ENCODE measurements at places on chromosomes 4 and X.

DNA sequence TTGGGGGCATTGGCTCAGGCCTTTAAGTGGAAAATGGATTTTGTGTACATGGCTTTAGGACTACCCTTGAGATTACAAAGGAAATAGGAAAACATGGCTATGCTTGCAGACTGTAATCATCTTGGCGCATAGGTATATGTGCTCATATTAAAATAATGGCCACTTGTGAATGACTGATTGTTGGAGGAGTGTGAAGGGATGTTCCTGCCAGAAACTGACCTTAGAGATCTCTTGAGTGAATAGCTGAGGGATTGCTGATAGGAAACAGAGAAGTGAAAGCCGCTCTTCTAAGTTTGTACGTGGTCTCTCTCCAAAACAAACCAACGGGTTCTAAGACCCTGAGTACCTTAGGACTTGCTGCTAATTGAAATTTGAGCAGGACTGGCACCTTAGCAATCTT lies 186.0 kb downstream of the MGST2 start:
- DNase-seq: no peak

DNA sequence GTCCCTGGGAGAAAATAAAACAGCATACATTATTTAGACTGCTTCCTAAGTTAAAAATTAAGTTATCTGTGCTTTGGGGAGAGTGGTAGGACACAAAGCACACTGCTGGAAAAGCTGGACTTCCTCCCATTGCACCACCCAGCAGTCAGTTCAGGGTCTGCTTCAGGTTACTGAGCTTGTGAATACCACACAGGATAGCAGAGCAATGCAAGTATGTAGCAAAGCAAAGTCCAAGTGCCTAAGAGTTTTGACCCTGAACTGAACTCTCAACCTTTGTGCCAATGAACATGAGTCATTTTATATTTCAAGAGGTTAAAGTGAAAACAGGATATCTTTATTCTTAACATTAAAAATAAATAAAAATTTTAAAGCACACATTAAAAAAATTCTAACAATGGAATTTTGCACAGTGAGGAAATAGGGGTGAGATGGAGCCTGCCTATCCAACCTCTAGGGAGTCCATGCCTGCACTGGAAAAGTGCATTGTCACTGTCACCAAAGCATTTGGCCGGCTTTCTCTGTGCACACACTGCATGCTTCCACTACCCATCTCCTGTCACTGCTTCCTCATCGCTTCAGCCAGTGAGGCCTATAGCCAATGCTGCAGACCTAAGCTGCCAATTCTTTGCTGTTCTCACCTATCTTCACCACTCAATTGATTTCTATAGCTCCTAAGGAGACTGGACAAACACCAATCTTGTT lies 50.9 kb downstream of the ABCG2 start:
- DNase-seq: no peak

DNA sequence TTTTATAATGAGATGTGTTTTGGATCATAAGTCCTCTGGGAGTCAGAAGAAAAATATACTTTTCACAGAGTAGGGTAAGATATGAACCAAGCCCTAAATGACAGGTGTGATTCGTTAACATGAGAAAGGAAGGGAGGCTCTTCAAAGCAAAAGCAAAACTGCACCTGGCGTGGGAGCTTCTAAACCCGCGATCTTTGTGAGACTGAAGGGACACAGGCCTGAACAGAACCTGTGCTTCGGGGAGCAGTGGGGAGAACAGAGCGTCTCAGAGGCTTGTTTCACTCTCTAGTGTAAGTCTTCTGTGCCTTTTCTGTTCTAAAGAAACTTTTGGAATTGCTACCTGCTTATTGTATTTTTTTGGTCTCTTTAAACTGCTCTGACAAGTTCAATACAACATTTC lies 30.2 kb upstream of the CYP4V2 start:
- no peak for DNase-seq

DNA sequence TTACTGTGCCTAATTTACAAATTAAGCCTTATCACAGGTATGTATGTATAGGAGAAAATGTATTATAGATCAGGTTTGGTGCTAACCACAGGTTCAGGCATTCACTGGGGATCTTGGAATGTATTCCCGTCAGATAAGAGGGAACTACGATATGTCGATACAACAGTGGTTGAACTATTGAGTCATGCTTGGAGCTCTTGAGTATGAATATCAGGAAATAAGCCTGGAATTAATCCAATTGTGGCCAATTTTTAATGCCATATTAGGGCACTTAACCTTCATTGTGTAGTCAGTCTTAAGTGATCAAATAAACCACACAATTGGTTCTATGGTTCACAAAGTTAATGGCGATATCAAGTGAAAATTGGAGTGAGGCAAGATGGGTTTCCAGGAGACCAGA lies 556.5 kb downstream of the IL1RAPL1 start:
- DNase-seq: no peak

DNA sequence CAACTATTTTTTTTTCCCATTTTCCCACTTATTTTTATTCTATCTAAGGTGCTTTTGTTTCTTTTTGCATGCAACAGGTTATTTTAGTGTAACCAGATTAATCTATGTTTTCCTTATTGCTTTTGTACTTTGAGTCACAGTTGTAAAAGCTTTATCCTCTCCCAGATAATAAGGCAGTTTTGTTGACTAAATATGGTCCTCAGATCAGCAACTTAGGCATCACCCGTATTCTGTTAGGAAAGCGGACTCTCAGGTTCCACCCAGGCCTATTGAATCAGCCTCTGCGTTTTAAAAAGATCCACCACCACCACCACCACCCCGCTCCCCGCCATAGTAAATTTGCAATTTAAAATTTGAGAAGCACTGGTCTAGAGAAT lies 58.6 kb upstream of the USP9X start:
- no peak for DNase-seq

- DNase-seq: no peak
Measured at GRCh38 chrX:141733371-141733770, 34.8 kb upstream of the SPANXD start.

GRCh38 chr4:2795300-2795892 lies 2.5 kb downstream of the SH3BP2 start:
- DNase-seq: no peak

GRCh38 chrX:48787505-48788443 lies 1.4 kb downstream of the GATA1 start:
- no peak for DNase-seq

- DNase-seq: no peak
Measured at GRCh38 chr4:68216501-68216900, 29.0 kb downstream of the TMPRSS11B start.

GRCh38 chr4:181661090-181661489 lies 582.1 kb upstream of the TENM3 start:
- DNase-seq: no peak

GRCh38 chr4:54337009-54337408 lies 107.9 kb downstream of the PDGFRA start:
- no peak for DNase-seq

- DNase-seq: peak; percentile 20
Measured at GRCh38 chrX:88613338-88613737, 133.7 kb upstream of the CPXCR1 start.

DNA sequence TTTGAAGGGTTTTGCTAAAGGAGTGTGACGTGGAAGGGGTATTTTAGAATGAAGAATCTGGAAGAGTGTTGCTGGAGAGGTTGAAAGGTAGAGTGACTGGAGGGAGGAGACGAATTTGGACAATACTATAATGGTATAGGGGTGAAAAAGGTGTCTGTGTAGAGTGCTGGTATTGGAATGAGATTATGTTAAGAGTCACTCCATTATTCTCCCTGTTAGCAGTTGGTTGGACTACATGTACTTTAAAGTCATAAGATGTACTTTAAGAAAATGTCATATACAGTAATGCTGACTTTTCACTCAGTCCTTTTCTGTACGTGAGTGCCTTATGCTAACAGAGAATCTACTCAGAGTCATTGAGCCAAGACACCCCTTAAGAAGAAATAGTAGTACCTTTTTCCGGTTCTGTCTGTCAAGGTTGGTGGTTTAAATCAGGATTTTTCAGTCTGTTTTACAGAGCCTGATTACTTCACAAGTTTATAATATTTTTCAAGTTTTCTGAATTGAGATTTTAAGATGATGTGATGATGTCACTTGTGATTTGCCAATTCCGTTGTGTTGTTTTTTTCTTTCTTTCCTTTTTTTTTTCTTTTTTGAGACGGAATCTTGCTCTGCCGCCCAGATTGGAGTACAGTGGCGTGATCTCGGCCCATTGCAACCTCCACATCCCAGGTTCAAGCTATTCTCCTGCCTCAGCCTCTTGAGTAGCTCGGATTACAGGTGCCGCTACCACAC lies 56.6 kb downstream of the WWC2 start:
- DNase-seq: no peak

- DNase-seq: no peak
Measured at GRCh38 chrX:86421771-86422170, 273.5 kb downstream of the DACH2 start.

DNA sequence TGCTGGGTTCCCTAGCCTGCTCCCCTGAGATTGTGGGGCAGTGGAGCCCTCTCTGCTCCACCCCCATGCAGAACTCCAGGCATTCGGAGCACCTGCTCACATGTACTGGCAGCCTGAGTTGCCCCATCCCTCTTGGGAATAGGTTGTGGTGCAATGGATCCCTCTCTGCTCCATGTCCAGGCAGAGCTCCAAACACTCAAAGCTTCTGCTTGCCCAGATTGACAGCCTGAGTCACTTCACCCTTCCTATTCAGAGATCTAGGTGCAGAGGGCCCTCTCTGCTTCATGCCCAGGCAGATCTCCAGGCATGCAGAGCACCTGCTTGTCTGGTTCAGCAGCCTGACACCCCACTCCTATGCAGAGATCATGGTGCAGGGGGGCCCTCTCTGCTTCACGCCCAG lies 18.6 kb upstream of the TEX13B start:
- no peak for DNase-seq

DNA sequence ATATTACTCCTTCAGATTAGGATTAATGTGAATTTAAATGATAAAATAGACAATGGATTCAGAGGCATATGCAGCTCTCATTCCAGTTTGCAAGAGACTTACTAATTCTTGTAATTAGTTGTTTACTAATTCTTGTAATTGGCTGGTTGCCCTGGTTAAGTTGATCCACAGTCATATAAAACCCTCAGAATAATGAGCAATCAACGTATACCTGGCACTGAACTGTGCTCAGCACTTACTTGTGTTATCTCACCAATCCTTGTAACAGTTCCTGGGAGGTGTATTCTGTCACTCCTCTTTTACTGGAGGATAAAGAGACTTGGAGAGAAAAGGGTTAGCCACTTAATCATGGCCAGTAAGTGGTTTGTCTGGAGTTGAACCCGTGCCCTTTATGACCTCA lies 10.5 kb downstream of the HERC5 start:
- DNase-seq: no peak

DNA sequence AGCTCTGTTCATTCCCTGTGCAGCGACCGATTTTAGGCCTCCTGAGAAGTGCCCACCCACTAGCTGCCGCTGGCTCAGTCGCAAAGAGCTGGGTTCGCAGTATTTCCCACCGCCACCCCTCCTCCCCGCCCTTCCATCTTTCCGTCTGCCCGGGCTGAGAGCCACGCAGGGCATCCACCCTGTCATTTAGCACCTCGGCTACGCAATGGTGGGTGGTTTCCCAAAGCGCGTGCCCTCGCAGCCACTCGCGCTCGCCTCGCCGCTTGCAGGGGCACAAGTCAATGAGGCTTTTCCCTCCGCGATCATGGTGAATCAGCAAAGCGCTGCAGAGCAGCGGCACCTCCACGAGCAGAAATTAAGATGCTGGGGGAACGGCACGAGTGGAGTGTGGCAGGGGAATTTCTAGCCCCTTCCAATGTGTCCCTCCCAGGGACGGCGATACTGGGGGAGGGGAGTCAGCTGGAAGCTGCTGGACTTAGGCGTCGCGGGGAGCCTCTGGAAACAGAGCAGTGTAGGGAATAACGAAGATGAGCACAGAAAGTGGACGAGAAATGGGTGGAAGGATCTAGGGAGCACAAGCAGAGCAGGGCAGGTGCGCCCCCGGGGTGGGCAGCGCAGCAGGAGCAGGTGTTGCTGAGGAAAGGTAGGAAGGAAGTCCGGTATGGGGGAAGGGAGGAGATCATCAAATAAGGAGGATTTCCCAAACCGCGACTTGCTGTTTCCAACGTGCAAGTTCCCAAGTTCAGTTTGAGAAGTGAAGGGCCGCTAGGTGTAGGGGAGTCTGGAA lies 2.4 kb upstream of the PTCHD1 start:
- DNase-seq: no peak

- no peak for DNase-seq
Measured at GRCh38 chr4:158863296-158863695, 94.5 kb downstream of the FNIP2 start.

- no peak for DNase-seq
Measured at GRCh38 chr4:7658341-7659204, 223.8 kb upstream of the PSAPL1 start.

GRCh38 chrX:20061855-20062254 lies 54.9 kb downstream of the MAP7D2 start:
- DNase-seq: no peak

GRCh38 chr4:179307297-179308136 lies 1865.3 kb upstream of the AGA start:
- DNase-seq: no peak

DNA sequence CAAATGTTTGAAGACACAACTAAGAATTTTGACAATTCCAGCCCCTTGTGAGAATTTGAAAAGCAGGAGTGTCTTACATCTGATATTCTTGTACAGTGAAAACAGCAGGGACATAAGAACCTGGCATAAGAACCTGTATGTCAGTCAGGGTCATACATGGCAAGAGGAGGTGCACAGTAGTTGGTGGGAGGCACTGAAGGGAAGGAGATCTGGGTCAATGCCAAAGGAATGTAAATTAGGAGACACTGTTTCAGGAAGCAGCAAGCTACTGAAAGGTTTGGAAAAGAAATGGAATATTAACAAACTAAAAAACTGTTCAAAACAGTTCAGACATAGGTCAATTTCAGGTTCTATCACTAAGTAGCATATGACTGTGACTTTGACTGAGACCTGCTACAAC lies 25.0 kb upstream of the SPP1 start:
- no peak for DNase-seq

DNA sequence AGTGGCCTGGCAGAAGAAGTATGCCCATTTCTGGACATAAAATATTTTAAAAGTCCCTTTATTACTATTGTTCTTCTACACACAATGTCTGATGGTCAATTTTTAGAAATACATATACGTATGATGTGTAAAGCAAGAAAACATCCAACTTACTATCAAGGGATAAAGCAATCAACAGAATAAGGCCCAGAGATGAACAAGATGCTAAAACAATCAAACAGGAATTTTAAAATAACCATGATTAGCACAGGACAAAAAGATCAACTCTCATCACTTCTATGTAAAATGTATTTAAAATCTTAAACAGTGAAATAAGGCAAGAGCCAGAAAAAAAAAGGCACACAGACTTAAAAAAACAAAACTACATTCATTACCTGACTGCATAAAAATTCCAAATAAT lies 60.9 kb downstream of the MTNR1A start:
- DNase-seq: no peak

DNA sequence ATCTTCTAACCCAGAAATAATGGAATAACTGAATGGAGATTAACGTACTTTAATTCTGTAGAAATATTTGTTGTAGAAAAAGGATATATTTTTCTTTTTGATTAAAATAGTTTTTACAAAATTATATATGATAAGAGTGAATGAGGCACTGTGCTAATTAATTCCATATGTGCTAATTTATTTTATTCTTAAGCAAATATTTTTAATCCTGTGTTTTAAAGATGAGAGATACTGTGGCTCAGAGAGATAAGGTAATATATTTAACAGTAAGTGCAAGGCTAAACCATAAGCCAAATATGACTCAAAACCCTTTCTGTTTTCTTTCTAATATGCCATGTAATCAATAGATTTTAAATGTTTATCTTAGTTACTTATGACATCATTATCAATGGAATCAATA lies 88.2 kb downstream of the EMCN start:
- no peak for DNase-seq
